ENCODE measurements at places on chromosomes 4 and X.

DNA sequence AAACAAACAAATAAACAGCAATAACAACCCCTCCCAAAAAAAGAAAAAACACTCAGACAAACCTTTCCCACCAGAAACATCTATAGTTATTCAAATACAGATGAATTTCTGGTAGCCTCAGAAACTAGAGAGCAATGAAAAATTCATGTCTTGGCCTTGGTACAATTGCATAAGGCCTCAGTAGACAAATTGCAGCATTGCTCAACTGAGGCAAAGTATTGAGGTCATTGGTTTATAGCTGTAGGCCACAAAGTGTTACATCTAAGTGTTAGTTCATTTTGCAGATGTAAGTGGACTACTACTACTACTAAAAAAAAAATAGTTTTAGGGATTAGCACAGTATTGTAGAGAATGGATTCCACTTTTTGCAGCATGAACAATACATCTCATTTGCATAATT lies 2268.3 kb downstream of the ARAP2 start:
- DNase-seq, result no peak

GRCh38 chr4:104589264-104589868 lies 94.7 kb upstream of the CXXC4 start:
- peak; percentile 36 for DNase-seq

GRCh38 chr4:102390438-102390837 lies 45.2 kb upstream of the SLC39A8 start:
- DNase-seq, result no peak

GRCh38 chr4:149062997-149063396 lies 620.8 kb upstream of the NR3C2 start:
- DNase-seq, result no peak

DNA sequence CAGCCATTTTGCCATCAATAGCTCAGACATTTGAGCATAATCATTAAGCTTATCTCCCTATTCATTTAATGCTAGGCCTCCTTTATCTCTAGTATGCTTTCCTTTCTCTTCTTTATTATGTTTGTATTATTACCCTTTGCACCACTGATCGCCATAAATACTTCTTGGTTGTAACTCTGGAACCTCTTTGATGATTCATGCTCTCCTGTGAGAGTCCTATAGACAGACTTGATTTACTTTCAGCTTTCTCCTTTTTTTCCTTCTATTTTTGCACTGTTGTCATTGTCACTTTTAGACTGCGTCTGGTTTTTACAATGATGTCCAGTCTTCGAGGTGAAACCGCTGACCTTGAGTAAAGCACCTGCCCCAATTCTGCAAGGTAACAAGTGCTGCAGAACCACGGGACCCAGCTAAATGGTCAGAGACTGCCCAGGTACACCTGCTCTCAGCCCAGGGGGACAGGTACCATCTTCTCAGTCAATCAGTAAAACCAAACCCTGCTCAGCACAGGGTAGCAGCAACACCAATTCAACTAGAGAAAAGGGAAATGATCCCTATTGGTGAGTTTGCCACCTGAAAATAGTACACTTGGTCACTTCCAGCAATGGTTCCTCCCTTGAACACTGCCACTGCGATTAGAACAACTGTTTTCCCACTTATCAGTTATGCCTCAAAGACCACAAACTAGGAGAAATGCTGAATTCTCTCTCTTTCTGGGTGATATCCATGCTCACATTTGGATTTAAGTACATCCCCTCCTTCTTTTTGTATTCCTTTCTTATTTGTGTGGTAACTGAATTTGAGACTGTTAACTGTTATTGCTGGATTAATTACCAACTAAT lies 125.1 kb downstream of the MAML3 start:
- no peak for DNase-seq

GRCh38 chr4:167786504-167786903 lies 305.8 kb upstream of the ANXA10 start:
- no peak for DNase-seq

GRCh38 chrX:86149119-86149518 lies 868 bp downstream of the DACH2 start:
- DNase-seq, result peak; percentile 10

- peak; percentile 41 for DNase-seq
These were observed 105.2 kb downstream of the RBM47 start for GRCh38 chr4:40524366-40525041.

DNA sequence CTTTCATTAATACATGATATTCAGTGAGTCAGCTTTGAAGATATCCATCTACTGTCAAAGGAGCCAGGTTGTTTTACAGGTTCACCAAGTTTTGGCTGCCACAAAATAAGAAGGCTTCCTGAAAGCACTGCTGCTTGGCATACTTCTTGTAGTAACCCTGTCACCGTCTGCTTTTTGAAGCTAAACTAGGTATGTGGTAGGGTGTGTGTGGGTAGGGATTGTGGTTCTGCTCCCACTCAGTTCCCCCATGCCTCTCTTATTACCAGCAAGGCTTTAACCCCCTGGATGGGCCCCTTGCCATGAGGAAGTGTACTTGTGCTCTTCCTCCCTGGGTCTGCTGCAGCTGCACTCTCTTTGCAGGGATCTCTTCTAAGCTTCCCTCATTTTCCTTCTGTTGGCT lies 191.2 kb downstream of the BANK1 start:
- DNase-seq, result peak; percentile 60

- DNase-seq, result peak; percentile 3
These were observed 47.9 kb upstream of the LINC00632 start for GRCh38 chrX:140661643-140662042.

- DNase-seq, result no peak
These were observed 481.0 kb downstream of the BCOR start for GRCh38 chrX:39616731-39617130.

DNA sequence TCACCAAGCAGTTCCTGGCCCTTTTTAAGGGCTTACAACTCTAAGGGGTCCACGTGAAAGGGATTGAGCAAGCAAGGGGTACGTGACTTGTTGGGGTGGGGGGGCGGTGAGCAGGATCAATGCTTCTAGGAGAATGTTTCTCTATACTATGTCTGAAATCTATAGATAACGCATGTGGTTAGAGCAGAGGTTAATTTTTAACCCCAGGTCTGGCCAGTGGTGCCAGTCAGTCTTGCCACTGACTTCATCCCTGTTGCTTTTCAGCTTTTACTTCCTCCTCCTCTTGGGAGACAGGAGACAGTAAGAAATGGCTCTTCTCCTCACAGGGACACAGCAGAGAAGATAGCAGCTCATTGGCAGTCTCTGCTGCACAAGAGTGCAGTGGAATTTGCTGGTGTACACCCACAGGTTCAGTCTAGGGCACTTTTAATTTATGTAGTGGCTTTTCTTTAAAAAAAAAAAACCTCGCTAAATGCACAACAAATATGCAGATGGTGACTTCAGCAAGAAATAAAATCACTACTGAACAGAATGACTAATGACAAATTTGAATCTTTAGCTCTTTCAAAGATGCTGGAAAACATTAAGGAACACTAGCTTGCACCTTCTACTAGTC lies 190.5 kb downstream of the CCNG2 start:
- peak; percentile 37 for DNase-seq

DNA sequence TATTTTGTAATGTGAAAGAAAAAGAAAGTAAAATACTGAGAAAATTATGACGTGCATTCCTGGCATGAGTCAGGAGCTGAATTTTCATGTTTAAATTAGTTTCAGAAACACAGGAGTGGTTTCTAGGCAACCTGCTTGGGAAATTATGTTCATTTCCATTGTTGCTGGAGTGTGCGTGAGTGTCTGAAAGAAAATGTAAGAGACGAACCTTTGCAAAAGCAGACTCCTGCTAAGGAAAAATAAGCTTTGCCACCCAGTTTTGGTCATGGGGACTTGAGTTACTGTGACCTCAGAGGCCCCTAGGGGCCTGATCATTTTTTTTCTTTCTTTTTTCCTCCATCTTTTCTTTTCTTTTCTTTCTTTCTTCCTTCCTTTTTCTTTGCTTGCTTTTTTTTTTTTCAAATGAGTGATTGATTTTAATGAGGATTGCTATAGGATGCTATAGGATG lies 18.8 kb upstream of the CHRNA9 start:
- peak; percentile 92 for DNase-seq

GRCh38 chr4:98193459-98194105 lies 50.3 kb upstream of the STPG2 start:
- no peak for DNase-seq

DNA sequence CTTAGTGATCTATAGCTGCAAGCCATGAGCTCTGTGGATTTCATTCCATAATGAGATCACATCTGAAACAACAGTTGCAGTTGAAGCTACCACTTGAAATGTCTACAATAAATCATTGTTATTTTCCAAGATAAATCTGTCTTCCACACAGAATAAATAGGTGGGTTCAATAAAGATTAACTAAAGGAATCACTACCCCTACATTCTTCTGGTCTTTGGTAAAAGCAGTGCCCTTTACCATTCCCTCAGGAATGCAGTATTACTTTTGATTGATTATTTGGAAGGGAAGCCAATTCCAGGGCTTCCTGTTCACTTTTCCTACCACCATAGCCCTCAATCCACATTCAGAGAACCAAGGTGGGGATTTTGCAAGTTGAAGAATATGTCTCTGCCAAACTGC lies 38.9 kb upstream of the MAP9 start:
- DNase-seq, result no peak

DNA sequence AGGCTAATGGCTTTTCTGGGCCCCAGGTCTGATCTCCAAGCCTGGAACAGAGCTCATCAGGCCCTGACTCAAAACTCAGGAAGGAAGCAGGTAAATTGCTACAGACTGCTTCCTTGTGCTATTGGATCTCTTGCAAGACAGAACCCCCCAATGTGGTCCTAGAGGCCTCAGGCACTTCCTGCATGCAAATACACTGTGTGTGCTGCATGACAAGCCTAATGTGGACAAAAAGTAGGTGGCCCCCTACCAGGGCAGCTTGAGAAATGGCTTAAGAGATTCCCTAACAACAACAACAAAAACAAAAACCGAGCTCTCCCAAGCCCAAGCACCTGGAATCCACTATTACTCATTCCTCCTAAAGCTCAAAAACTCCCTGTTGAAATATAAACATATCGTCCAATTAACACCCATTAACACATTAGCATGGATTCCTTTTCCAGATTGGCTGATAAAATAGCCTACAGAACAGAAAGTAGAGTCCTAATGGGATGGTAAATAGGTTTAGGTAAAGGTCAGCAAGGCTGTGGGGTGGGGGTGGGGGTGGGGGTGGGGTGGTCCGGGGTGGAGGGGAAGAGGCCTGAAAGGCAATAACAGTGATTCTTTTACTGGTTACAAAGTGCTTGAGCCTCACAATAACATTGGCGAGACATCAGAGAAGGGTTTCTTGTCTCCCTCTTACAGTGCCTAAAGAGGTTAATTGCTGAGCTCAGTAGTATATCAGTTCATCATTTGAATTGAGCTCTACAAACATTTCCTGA lies 24.1 kb upstream of the FGF16 start:
- DNase-seq, result no peak

GRCh38 chrX:153864101-153864500 lies 21.9 kb downstream of the L1CAM start:
- no peak for DNase-seq

DNA sequence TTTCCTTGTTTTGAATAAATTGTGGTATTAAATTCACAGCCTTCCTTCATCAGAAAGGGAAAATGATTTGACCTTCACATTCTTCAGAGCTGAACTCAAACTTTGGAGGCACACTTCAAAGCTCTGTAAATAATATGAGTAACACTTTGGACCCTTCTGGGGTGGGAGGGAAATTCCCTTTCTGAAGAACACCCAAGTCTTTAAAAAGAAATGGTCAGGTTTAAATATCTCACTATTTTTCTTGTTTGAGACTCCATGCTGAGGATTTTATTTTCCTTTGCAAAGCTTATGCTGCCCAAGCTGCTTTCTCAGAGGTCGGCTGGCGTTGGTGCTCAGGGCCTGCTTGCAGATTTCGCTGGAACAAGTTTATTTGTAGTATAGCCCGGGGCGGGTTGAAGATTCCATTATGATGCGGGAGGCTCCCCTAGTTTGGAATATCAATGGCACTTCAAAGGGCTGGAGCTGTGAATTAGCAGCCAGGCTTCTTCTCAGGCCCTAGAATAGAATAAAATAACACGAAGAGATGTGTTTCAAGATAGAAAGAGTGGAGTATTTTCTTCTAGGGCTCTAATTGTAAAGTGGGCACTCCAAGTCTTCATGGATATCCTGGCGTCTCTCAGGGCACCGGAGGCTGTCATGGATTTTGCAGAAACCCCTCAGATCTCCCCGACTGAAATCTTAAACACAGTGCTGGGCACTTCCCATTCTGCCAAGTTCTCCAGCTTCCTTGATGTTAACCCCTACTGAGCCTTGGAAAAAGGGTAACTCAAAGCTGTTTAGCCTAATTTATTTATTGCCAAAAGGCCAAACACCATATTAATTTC lies 315.6 kb downstream of the GPAT3 start:
- DNase-seq, result no peak

DNA sequence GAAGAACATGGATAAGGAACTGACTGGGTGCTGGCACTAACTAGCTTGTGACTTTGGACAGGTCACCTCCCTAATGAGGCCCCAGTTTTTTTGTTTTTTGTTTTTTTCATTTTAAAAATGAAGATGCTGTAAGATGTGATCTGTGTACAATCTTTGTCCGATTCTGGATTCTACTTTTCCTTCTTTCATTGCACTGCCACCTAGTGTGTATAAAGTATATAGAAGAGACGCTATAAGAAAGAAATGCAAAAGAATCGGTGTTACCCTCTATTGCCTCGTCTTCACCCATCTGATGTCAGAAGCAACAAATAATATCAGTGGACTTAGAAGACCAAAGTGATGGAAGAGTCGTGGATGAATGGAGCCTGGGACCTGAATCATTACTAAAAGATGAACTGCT lies 58.6 kb upstream of the P2RY10 start:
- no peak for DNase-seq

GRCh38 chrX:12974305-12974795 lies 560 bp upstream of the TMSB4X start:
- peak; percentile 79 for DNase-seq

- DNase-seq, result no peak
These were observed 8.4 kb downstream of the MSL3 start for GRCh38 chrX:11766487-11766886.

DNA sequence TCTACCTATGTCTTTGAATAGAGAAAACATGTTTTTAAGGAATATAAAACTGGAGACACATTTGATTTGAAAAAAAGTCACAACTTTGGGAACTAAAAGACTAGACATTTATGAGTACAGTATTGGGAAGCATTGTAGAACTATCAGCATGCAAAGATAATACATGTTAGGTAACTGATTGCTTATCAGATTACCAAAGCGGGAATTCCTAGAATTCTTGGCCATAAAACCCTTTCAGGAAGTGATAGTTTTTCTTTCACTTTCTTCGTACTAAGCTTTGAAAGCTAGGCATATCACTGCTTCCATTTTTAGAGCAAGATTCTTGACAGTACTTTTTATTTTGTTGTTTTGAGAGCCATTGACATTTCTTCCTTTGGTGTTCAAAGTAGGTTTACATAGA lies 646.6 kb upstream of the PITX2 start:
- DNase-seq, result no peak

DNA sequence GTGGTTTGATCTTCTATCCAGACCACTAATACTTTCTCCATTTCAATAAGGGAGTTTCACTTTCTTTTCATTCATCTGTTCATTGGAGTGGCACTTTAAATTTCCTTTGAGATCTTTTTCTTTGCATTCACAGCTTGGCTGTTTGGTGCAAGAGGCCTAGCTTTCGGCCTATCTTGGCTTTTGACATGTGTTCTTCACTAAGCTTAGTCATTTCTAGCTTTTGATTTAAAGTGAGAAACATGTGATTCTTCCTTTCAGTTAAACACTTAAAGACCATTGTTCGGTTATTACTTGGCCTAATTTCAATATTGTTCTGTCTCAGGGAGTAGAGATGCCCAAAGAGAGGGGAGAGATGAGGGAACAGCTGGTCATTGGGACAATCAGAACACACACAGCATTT lies 24.3 kb downstream of the CXCL13 start:
- no peak for DNase-seq
